Progenitor cell of endocrine pancreas (in vitro differentiated cells): ENCODE measurements at places on chromosomes 5 and 9. TPM values are rescaled to one million over a fixed set of nuclear protein-coding genes. Genes with fewer than 3 reads are reported as not detected.

Gene KIAA0825
- 5.8 and 6.3 TPM in 2 replicates for total RNA-seq

Gene IRX4
- 0.17 TPM in 1 of 2 replicates, not detected in the other for total RNA-seq

Gene LMNB1
- total RNA-seq, result 149 and 152 TPM in 2 replicates

GRCh38 chr5:42970636-42971559 is 69.2 kb downstream of the ANXA2R start:
- no peaks in the 10 kb centered on the region for H3K36me3 ChIP-seq
- DNase-seq, result no peak
- no peak overlapping the region for H3K4me3 ChIP-seq
